ENCODE measurements at places on chromosomes 1 and 21.
A peak's percentile ranks its signal among the peaks of the same experiment; 100 is the strongest.

GRCh38 chr1:51048670-51049069 is 53.4 kb upstream of the C1orf185 start:
- no peak for DNase-seq

DNA sequence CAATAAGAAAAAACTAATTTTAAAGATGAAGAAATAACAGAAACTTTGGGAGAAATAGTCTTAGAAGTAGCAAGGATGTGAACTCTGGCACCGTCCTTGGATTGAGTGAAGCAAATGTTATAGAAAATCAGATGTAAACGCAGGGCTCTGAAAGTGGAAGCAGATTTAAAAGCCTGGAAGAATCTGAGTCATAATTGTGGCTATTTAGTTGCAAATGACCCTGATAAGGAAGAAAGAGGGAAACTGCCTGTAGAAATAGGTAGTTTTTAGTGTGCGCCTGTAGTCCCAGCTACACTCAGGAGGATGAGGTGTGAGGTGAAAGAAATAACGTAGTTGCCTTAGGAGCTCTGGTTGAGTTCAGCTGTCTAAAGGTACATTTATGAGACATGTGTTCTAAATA is 101.0 kb downstream of the NGF start:
- DNase-seq: no peak

GRCh38 chr21:42864286-42864685 is 15.1 kb downstream of the WDR4 start:
- DNase-seq: no peak

- peak; percentile 50 for DNase-seq
Measured at GRCh38 chr21:44789880-44790279, 11.7 kb downstream of the UBE2G2 start.

DNA sequence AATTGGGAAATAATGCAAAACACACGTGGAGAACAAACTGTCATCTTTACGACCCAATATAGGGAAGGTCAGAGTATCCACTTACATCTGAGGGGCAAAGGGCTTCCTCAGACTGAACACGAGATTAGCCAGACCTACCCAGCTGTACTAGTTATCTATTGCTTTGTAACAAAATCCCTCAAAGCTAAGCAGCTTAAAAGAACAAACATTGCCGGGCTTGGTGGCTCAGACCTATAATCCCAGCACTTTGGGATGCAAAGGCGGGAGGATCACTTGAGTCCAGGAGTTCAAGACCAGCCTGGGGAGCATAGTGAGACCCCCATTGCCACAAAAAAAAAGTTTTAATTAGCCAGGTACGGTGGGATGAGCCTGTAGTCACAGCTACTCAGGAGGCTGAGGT is 262.8 kb downstream of the LTN1 start:
- no peak for DNase-seq

- DNase-seq: peak; percentile 91
Measured at GRCh38 chr1:999725-1000356, at the start of gene HES4. HES4 (minus strand) TSS chr1:1000097; CDS start chr1:999973, 124 bp downstream.

Data from fibroblast of skin of abdomen (primary cell).